KG1 (cell line): ENCODE measurements at places on chromosomes 12 and 14.
A peak's percentile ranks its signal among the peaks of the same experiment; 100 is the strongest.

DNA sequence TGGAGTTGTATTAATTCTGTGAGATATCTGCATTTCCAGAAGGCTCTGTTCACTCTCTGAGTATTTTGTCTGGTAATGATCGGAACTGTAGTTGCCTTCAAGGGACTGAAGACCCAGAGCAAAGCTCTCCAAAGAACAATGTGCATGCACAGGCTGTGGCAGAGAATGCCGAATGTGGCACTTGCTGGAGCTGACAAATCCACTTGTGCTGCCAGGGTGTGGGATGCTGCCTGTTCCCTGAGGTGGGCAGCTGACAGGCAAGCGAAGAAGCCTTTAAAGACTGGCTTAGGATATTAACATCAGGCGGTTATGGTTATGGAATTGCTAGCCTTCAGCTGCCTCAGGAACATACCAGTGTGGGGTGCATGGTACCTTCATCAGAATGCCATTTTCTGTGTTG lies 419.9 kb upstream of the ATP2B1 start:
- DNase-seq: no peak

- no peak for DNase-seq
These were observed 283.3 kb downstream of the RPL10L start for GRCh38 chr14:46368275-46368674.

GRCh38 chr14:71594821-71595220 lies 337.4 kb upstream of the RGS6 start:
- DNase-seq: no peak

DNA sequence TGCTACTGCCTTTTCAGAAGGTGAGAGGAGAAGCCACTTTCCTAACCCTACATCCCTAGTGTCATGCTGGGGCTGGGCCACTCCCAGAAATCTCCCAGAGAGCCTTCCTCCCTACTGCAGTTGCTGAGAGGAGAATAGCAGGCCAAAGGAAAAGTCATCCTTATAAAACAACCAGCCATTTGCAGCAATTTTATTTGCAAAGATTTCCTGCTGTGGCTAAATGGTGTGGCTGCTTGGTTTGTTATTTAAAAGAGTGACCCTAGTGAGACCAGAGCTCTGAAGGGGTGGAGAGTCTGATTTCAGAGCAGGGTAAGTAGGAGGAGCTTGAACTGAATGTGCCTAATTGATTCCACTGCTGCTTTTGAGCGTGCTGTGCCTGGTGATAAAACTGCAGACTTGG lies 232.0 kb downstream of the GRIN2B start:
- DNase-seq: no peak

- DNase-seq: no peak
These were observed 5.6 kb upstream of the SPPL3 start for GRCh38 chr12:120909633-120910298.

DNA sequence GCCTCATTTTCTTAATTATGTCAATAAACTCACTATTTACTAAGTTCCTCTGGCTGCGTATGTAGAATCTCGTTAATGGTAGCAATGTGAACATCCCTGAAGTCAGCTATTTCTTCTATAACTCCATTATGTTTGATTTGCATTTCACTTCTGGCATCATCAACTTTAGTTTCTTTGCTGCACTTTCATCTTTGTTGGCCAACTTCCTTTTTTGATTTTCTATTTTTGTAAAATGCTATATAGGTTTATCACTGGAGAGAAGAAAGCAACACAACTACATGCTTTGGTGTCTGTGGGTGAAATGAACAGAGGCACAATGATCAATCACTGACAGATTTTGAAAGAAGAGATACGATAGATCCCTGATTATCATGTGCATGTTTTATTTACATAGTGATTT lies 58.5 kb upstream of the ATF7IP start:
- DNase-seq: no peak

DNA sequence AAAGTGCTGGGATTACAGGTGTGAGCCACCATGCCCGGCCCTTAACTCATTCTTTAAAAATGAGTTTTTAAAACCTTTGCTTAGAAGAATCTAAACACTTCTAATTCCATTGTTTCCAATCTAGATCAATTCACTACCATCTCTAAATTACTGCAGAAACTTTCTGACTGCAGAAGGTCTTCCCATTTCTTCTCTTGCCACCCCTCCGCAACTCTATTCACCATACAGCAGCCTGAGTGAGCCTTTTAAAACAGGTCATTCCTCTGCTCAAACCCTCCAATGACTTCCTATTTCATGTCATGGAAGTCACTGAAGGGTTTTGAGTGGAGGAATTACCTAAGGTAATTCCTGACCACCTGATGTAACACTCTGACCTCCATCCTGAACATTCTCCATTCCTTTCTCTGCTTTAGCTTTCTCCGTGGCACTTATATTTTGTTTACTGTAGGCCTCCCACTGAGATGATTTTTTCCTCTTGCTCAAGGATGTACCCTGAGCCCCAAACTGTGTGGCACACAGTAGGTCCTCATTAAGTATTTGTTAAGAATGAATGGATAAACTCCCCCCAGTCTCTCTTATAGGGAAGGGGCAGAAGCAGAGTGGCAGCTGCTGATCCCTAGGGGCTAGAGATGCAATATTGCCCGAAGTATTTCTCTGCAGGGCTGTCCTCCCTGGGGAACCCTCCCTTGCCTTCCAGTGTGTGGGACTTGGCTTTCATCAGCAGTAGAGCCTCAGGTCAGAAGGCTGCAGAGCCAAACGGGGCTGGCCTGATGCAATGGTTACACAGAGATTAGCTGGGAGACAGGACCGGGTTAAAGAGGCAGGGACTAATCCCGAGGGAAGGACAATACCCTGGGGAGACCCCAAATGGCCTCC lies 1.2 kb downstream of the DDIT3 start:
- DNase-seq: no peak

- DNase-seq: no peak
These were observed 10.5 kb downstream of the CACNA2D4 start for GRCh38 chr12:1907652-1908611.

DNA sequence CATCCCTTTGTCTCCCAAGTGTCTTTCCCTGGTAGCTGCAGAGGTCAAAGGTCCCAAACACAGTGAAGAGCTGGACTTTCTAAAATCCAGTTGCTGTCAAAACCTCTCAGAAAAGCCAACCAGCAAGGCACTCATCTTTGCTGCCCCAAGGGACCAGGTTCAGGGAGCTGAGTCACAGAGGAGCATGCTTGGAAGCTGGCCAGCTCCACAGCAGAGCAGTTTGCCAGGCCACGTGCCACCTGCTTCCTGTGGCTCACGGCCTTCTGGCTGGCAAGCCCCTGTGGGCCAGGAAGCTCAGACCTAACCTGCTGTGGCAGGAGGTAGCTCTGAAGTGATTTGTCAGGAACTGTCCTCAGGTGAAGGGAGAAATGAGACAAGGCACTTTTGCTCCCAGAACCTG lies 3.6 kb downstream of the ISCU start:
- peak; percentile 13 for DNase-seq

DNA sequence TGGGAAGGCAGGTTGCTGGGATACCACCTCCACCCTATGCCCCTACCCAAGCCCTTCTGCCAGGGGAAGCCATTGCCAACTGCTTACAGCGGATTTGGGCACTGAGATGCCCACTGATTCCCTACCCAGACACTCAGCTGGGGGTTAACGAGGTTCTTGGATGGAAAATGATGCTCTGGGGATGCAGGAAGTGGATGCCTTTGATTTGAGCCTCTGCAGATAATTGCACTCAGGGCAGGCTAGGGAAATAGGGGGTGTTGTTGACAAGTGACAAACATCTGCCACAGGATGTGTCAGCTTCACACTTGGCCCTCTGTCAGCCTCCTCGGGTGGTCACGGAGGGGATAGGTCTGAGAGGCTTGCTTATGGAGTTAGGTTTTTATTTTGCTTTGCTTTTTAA lies 57.4 kb downstream of the RPH3A start:
- DNase-seq: no peak

DNA sequence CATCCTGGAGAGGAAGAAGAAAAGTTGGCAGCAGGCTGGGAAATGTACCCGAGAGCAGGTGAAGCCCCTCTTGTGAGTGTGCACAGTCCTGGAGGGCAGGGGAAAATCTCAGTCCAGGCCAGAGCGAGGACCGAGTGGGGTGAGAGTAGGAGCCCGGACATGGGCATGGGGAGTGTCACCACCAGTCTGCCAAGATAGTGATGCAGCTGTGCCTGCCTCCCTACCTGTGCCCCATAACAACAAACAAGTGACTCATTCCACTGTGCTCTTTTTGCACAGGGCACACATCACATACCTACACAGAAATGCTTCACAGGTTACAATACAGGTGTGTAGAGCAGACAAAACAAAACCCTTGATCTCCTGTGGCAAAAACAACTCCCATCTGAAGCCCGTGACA lies 205.9 kb upstream of the PELI2 start:
- DNase-seq: no peak

DNA sequence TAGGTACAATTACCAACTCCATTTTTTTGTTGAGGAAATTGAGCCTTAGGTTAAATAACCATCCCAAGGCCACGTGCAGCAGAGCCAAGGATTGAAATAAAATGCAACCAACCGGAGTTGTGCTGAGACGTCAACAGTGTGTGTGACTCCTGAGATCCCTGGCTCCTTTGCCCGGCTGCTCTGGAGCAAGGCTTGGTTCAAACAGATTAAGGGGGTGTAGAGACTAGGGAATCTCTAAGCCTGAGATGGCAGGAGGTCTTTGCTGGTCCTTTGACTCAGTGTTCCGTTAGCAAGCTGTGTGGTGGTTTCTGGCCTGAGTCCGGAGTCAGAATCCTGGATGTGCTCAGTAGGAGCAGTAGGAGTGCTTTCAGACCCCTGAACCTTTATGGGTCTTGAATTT lies 1.4 kb upstream of the SLC8A3 start:
- no peak for DNase-seq

DNA sequence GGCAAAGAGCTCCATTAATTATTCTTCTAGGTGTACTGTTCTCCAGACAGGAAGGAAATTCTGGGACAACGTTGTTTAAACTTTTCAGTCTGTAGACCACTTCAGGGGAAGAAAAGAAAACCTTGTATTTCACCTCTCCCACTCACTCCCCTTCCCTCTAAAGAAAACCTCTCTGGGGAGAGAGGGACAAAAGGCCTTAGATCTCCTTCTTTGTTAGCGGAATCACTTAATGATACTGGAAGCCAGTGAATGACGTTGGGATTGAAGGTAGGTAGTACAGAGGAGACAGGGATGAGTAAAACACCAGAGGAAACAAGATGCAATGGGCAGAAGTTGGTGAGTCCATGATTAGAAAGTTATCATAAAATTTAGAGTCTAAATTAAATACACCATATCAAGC lies 38.7 kb upstream of the SGPP1 start:
- no peak for DNase-seq

GRCh38 chr14:22002860-22003284 lies 329.3 kb upstream of the OR4E1 start:
- DNase-seq: no peak

GRCh38 chr12:87427770-87428169 lies 601.4 kb downstream of the C12orf50 start:
- no peak for DNase-seq

DNA sequence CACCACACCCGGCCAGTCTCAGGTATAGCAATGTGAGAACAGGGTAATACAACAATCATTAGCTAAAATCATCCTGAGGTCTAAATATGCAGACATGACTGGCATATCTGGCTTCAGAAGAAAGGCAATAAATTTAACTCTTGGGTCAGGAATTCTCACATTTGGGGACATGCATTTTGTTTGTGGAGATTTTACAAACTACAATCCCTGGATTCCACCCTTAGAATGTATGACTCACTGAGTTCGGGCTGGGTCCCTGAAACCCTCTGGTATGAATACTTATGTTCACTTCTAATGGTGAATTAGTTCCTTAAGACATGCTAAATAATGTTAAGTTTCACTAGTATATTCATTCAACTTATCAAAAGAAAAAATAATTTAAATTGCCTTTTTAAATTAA lies 98.9 kb upstream of the HMGA2 start:
- no peak for DNase-seq

DNA sequence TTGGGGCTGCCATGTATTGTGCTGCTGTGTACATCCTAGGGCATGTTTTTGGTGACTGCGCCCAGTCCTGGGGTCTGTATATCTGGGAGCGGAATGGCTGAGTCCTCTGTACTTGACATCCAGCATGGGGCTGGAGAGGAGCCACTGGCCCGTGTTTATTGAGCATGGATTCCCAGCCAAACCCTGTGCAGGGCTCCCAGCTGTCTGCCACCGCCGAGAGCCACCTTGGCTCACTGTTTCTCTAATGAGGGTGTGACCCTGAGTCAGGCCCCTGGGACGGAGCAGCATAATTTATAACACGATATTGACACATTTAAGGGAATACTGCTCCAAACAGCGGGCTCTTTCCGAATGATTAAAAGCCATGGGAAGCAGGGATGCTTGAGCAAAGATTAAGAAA lies 211.5 kb upstream of the PWP1 start:
- no peak for DNase-seq

DNA sequence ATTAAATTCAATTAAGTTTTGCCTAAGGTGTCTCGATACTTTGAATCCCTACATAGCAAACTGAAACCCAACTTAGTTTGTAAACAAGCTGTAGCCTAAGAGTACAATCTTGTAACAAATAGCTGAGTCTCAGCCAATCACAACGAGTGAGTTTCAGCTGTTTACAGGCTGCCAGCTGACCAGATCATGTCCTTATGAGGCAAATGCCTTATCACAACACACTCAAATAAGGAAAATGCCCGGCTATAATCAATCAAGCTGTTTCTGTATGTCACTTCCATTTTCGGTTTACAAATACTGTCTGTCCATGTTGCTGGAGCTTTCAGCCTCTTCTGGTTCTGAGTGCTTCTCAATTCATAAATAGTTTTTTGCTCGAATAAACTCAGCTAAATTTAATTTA lies 943.8 kb downstream of the SLC16A7 start:
- DNase-seq: no peak

DNA sequence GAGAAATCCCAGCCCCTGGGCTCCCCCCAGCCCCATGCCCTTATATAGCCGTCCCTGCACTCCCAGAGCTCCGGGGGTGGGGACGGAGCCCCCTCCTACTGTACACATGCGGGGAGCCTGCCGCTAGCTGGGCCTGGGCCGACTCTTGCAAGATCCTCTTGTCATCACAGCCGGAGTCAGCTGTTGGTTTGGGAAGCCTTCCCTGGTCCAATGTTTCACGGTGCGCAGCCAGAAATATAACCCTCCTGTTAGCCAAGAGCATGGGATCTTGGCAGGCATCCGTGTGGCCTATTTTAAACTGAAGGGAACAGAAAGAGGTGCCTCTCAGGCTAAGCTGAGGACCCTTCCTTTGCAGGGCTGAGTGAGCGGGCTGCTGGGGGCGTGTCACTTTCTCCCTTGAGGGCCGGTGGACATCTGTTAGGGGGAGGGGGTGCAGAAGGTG lies 175.3 kb downstream of the TSPAN9 start:
- DNase-seq: no peak

- DNase-seq: no peak
These were observed 3.2 kb upstream of the CAMKK2 start for GRCh38 chr12:121299662-121300061.
